ENCODE measurements at places on chromosomes 7 and 10.
A peak's percentile ranks its signal among the peaks of the same experiment; 100 is the strongest.

DNA sequence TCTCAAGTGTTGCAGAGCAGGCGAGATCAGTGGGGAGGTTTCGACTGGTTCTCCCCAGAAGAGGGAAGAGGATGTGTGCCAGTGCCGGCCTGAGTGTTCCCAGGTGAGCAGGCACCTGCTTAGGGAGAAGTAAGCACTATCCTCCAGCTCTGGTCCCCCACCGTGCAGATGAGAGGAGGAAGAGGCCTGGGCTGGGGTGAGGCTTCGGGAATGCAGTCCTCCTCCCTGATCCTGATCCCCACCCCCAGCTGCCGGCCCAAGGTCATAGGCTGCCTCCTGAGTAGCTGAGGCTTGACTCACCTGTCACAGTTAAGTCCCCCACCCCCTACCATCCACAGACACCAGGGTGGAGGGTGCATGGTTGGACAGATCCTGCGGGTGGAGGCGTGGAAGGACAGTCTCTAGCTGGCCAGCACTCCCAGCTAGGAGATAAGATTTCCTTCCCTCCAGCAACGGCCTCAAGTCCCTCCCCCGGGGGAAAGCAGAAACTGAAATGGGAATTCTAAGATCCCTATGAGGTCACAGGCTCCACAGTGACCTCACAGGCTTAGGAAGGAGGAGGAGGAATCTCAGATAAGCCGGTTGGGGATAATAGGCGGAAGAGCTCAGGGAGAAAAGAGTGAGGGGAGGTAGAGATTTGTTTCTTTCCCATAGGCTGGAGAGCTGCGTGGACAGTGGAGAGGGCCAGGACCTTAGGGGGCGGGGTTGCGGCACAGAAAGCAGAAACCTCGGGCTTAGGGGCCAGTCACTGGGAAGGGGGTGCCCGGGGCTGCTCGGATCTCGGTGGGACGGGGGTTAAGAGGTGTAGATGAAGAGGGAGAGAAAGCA lies 1.0 kb downstream of the LRCH4 start:
- peak; percentile 77 for DNase-seq

- peak; percentile 16 for DNase-seq
Measured at GRCh38 chr10:114482480-114483304, 78.4 kb upstream of the AFAP1L2 start.

GRCh38 chr7:26699766-26700165 lies 164.6 kb downstream of the SKAP2 start:
- no peak for DNase-seq

- no peak for DNase-seq
Measured at GRCh38 chr7:9671979-9672917, 1238.8 kb downstream of the NXPH1 start.

DNA sequence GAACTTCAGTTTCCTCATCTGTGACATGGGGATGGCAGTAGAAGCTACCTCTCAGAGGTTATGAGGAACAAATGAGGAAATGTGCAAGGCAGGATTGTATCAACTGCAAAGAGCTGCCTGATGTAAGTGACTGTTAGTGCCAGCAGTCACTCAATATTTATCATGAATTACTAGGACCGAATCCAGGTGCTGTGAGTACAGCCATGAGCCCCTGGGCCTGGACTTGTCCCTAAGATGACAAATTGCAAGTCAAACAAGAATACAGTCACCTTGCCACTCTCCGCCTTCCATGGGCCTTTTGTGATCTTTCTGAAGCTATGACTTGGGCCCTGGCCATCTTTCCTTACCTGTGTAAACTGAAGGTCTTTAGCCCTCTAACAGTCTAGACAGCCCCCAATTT lies 27.7 kb upstream of the TLX1 start:
- no peak for DNase-seq

GRCh38 chr7:3461923-3462322 lies 160.9 kb downstream of the SDK1 start:
- no peak for DNase-seq

DNA sequence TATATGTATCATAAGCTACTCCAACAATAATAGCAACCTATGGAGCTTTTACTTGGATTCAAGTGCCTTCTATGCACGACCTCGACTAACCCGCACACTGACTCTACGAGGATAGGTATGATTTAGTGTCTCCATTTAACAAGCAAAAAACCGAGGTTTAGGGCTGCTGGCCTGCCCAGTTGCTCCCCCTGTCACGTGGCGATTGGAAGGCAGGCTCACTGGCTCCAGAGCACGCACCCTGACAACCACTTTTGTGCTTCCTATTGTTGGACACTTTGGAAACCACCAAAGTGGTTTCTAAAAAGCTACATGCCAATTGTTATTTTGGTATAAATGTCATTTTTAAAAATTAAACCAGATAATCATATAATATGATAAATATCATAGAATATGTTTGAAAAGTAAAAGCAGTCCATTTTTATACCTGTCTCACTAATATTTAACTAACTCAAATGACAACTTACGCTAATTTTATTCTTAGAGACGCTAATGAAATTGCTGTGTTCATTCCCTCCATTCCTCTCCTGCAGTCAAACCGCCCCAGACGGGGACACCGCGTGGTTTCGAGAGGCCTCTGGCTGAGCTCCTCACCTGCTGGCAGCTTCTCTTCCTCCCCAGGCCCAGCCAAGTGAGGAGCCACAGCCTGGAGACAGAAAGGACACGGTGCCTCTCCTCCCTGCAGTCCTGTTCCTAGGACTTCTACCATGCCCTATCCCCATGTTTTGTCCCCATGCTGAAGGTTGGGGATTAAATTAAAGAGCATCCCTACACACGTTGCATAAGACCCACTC lies 22.2 kb upstream of the RHEB start:
- DNase-seq, result no peak

- DNase-seq, result no peak
Measured at GRCh38 chr7:154232700-154233099, 180.5 kb downstream of the DPP6 start.

GRCh38 chr10:131186547-131187253 lies 124.8 kb downstream of the TCERG1L start:
- DNase-seq, result no peak
